ENCODE measurements at places on chromosomes 12 and 14.

- no peak for DNase-seq
Measured at GRCh38 chr12:20000229-20000849, 368.0 kb upstream of the PDE3A start.

- DNase-seq = no peak
Measured at GRCh38 chr14:38904959-38905358, 198.1 kb downstream of the SEC23A start.

GRCh38 chr12:79648881-79649280 lies 41.9 kb downstream of the PAWR start:
- DNase-seq = no peak

DNA sequence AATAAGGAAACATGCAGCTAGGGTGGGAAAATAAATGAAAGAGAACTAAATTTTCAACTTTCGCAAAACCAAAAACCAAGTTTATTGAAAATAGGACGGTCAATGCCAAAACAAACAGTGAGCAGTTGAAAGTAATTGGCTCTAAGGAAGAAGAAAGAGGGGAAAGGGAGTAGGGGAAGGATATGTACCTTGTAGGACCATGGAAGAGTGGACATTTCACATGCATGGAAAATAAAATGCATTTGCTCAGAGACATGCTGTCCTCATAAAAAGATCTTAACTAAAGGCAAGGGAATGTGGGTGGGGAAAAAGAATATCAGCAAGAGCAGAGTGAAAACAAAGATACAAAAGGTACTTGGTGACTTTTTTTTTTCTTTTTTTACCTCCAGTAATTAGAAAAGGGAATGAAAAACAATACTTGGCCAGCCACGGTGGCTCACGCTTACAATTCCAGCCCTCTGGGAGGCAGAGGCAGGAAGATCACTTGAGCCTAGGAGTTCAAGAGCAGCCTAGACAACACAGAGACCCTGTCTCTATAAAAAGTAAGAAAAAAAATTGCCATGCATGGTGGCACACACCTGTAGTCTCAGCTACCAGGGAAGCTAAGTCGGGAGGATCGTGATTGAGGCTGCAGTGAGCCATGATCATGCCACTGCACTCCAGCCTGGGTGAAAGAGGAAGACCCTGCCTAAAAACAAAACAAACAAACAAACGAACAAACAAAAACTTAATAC lies 6.6 kb downstream of the TXNDC16 start:
- no peak for DNase-seq

- no peak for DNase-seq
Measured at GRCh38 chr12:123199936-123200335, 33.0 kb downstream of the MPHOSPH9 start.

GRCh38 chr12:83074358-83074894 lies 387.7 kb downstream of the TMTC2 start:
- DNase-seq = peak; percentile 14

- DNase-seq = no peak
Measured at GRCh38 chr12:2214411-2214810, 161.6 kb downstream of the CACNA1C start.

DNA sequence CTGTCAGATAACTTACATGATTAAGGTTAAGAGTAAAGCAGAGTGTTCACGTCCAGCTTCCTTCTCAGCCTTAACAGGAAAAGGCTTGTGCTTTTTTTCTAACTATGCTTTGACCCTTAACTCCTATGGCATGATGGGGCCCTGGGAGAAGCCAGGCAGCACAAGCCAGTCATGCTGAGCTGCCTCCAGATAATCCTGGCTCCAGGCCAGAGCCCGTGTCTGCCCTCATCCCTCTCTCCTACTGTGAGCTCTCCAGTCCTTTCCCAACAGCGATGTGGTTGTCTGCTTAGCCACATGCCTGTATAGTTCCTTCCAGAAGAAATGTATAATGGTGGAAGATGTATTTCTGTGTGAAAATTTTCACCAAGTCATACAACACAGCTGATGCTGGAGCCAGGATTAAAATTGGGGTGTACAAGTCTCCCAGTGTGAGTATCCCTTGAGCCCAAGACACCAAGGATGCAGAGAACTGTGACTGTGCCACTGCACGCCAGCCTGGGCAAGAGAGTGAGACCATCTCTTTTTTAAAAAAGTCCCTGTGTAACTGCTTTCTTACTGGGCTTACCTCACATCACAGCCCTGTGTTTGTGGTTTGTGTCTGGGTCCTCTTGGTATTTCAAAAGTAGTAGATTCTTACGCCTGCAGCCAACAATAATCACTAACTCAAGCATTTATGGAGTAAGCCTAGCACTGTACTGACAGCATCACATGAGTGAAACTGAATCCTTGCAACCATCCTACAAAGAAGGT lies 7.9 kb upstream of the ITFG2 start:
- DNase-seq = no peak

GRCh38 chr12:56955631-56956256 lies 1.7 kb downstream of the RDH16 start:
- no peak for DNase-seq

DNA sequence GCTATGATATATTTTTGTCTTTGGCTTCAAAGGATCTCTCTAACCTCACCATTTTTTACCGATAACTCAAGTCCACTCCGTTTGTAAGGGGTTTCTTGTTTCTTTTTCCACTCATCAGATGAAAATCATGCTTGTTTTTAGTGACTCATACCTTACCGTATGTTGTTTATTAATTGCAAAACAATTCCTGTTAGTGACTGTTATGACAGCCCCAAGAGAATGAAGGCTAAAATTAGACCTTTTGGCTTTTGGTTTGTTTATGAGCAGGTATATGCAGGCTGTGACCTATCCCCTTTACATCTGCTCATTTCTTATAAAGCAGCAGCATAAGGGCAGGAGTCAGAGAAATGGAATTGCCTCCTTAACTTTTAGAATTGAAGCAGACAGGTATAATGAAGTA lies 319.8 kb downstream of the CEP128 start:
- DNase-seq = no peak

GRCh38 chr14:96272777-96273473 lies 16.9 kb downstream of the BDKRB1 start:
- DNase-seq = no peak

All from WTC11 (cell line).